ENCODE measurements at places on chromosomes 16 and 17.

DNA sequence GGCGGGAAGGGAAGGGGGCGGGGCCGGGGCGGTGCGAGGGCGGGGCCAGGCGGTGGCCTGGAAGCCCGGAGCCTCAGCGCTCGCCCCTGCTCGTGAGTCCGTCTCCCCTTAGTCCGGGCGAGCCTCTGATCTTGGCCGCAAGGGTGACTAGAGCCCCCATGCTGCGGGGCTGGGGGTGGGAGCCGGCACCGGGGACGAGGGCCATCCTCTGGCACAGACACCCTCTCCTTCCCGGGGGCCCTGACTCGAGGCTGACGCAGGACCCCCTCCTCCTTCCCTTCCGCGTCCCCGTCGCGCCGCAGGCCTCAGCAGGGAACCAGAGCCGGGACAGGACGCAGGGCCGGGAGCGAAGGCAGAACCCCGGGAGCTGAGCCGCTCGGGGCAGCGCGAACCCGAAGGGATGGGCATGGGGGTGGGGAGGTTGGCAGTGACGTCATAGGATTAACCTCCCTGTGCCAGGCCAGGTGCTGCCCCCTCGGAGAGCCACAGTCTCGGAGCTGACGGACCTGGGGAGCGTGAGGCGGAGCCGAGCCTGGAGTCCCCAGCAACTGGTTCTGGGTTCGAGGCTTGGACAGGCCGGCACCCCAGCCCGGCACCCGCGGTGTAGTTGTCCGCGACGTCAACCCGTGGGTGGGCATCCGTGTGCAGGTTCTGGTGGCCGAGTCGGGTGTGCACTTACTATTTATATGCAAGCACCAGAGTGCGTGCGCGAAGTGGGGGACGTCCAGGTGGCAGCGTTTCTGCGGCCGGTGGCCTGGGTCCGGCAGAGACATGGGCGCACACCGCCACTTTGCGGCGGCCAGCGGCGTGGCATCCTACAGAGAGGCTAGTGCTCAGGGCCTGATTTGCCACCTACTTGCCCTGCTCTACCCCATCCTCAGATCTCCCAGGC lies 503 bp upstream of the PLCD3 start:
- peak; percentile 75 for DNase-seq

DNA sequence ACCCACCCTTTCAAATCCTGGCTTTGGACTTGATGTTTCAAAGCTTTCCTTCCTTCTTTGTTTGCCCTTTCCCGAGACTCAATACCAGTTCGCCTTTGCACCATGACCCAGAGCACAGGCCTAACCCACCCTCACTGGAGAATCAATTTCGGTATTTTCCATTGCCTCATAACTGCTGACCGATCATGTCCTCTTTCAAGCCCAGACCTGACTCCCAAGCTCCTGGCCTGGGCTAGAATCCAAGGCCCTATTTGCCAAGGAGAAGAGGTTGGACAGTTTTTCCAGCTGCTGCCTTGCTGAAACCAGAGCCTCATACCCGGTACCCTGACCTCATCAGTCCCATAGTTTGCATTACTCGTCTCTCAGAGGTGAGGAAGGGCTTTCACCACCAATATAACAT lies 35.3 kb upstream of the HELZ start:
- peak; percentile 77 for DNase-seq

GRCh38 chr16:24504472-24505345 lies 34.7 kb upstream of the RBBP6 start:
- DNase-seq, result peak; percentile 56

DNA sequence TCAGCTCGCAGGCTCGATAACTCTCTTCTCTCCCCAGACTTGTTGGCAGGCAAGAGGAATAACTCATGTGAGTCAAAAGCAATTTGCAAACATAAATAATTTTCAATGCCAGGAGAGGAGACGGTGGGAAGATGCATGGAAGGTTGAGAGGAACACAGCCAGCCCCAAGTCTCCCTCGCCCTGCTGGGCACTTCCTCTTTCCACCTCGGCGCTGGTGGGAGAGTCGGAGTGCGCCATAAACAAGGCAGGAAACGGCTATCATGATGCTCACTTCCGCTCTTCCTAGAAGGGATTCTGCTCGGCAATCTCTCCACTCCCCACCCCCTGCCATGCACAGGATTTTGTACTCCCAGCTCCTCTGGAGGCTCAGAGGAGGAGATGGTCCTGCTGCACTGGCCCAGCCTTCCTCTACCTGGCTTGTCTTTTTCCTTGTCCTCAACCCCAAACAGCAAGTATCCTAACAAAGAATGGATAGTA lies 13.0 kb downstream of the CBX4 start:
- DNase-seq, result no peak

DNA sequence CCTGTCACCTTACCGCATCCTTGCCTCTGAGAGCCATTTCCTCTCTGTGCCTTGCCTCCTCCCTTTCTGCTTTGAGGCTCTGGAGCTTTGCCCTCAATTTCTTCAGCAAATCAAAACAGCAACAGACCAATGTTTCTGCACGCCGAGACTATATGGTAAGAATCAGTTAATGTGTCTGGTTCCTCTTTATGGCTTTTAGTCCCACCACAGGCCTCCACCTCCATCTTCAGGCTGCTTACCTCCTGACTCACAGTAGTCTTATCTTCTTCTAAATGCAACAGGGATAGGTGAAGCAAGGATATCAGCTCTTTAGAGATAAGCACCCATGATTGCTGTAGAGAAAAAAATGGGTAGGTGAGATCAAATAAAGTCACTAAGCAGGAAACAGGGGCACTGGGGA lies 9.2 kb upstream of the ALDOC start:
- DNase-seq, result no peak

DNA sequence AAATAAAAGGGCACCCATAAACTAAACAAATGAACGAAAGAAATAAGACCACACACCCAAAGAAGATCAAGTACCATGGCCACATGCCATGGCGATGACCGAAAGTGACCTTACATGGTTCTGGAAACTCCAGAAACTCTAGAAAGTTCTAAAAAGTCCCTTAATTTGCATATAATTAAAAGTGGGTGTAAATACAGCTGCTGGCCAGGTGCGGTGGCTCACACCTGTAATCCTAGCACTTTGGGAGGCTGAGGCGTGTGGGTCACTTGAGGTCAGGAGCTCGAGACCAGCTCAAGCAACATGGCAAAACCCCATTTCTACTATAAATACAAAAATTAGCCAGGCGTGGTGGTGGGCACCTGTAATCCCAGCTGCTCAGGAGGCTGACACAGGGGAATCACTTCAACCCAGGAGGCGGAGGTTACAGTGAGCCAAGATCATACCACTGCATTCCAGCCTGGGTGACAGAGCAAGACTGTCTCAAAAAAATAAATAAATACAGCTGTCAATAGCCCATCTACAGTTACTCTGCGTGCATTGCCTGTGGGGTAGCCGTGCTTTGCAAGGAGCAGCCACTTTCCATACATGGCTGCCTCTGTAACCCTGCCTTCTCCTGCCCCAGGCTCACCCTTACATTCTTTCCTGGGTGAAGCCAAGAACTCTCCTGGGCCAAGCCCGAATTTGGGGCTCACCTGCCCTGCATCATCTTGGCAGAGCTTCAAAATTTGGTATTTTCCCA lies 7.2 kb upstream of the ZNF778 start:
- no peak for DNase-seq
